Stimulated activated CD8-positive, alpha-beta memory T cell treated with anti-CD3 and anti-CD28 coated beads, Interleukin-4, amount 100 ng/mL, for 48 hours (primary cell): ENCODE measurements at places on chromosomes 11 and 22.

DNA sequence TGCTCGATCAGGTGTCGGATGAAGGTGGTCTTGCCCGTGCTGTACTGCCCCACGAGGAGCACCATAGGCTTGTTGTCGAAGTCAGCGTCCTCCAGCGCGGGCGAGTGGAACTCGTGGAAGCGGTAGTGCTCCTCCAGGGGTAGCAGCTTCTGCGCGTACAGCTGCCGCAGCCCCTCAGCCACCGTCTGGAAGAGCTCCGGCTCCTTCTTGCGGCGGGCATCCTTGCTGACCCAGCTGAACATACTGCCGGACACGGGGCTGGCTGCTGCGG lies 263 bp downstream of the EHD1 start:
- no peak for DNase-seq

DNA sequence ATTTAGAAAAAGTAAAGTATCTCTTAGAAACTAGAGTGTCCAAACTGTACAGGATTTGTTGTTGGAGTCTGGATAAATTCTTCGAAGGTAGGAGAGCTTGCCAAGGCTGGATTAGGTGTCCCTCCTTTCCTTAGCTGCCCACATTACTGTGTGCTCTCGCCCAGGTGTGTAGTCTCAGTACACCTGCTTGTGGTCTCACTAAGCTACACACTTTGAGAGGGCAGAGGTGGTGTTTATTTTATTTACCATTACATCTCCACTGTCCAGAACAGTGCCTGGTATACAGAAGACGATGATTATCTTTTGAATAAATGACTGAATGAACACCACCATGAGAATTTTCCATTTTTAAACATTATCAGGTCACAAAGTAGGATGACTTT lies 36.5 kb downstream of the VSIG10L2 start:
- no peak for DNase-seq

DNA sequence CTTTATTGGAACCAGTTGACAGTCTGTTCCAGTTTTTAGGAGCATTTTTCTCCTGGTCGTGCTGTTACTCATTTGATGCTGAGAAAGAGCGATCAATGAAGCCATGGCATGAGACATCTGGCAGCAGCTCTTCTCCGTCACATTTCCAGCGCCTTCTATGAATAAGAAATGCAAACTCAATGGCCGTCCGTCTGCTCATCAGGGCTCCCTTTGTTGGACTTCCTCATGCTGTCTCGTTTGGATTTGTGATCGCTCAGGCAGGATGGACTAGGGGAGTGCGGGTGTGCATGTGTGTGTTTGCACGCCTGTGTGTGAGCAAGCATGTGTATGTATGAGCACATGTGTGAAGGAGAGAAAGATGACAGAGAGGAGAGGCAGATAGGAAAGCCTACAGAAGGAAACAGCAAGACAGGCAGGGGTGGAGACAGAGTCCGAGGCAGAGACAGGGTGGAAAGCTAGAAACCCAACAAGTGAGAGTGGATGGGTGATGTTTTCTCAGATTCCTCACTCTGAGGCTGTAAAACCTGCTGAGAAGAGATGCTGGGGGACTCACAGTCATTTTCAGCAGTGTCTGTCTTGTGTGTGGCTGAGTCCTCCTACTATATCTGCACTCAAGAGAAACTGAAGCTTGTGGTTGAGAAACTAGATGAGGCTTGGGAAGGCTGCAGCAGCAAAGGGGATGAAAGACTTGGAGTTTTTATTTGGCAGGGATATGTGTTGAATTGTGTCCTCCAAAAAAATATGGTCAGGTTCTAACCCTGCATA lies 56.0 kb upstream of the CLMP start:
- no peak for DNase-seq

GRCh38 chr11:3735827-3736226 lies 61.5 kb downstream of the NUP98 start:
- DNase-seq, result no peak

- no peak for DNase-seq
Measured at GRCh38 chr11:5507177-5507932, 2.4 kb downstream of the UBQLN3 start.
